ENCODE measurements at places on chromosomes 5 and 9. TPM values are rescaled to one million over a fixed set of nuclear protein-coding genes. Genes with fewer than 3 reads are reported as not detected.

GRCh38 chr5:122844136-122844909 is 1.1 kb upstream of the SNX24 start:
- DNase-seq, result peak; percentile 48

- DNase-seq, result peak; percentile 17
Measured at GRCh38 chr5:160926428-160926827, 74.4 kb upstream of the ATP10B start.

DNA sequence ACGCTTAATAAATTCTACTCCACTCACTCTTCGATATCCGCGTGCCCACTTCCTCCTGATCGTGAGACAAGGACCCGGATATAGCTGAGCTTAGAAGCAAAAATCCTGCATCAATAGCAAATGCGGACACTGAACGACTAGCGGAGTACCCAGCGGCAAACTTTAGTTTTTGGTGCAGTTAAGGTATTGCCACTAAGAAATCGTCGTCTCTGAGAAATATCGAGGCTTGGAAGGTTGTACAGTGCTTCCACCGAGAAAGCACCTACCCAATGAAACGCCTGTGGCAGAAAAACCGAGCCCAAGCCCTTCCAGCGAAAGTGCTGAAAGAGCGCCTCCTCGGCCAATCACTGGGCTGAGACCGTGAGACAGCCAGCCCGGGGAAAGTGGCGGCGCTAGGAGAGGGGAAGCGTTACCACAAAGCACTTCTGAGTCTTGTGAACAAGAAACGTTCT is 32.2 kb downstream of the ANXA2R start:
- DNase-seq, result peak; percentile 88

The ZBTB6 gene
- 12.7 TPM for total RNA-seq

- DNase-seq, result peak; percentile 47
Measured at GRCh38 chr5:61162832-61163567, 732 bp upstream of the SMIM15 start.

DNA sequence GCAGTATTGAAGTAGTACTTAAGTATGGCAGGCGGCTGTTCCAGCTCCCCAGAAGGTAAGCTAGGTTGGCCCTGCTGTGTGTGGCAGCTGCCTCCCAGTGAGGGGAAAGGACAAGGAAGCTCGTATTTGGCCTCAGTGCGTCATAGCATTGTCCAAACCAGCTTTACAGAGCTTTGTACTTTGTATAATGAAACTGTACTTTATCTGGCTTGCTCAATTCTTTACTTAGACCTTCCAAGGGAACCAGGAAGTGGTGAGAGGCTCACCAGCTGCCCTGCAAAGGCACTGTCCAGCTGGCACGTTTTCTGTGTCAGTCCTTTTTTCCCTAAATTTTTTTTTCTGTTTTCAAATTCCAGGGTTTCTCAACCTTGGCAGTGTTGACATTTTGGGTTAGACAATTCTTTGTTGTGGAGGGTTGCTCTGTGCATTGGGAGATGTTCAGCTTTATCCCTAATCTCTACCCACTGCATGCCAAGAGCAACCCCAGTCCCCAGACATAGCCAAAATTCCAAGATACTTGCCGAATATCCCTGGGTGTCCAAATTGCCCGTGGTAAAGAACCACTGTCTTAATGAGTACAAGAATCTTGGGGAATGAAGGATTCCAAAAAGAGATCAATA is 474.5 kb downstream of the LRRC70 start:
- DNase-seq, result no peak

The PROB1 gene
- 2.7 TPM for total RNA-seq

- no peak for DNase-seq
Measured at GRCh38 chr9:137077758-137078693, 709 bp downstream of the UAP1L1 start.

The HMMR gene
- 54.8 TPM for total RNA-seq

DNA sequence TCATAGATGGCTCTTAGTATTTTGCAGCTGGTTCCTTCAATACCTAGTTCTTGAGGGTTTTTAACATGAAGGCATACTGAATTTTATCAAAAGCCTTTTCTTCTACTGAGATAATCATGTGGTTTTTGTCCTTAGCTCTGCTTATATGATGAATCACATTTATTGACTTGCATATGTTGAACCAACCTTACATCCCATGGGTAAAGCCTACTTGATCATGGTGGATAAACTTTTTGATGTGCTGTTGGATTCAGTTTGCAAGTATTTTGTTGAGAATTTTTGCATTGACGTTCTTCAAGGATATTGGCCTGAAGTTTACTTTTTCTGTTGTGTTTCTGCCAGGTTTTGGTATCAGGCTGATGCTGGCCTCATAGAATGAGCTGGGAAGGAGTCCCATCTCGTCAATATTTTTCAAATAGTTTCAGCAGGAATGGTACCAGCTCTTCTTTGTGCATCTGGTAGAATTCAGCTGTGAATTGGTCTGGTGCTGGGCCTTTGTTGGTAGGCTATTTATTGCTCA is 49.7 kb downstream of the YIPF5 start:
- DNase-seq, result no peak

GRCh38 chr5:158166424-158166823 is 307.5 kb upstream of the CLINT1 start:
- DNase-seq, result no peak

GRCh38 chr5:35339616-35340100 is 109.4 kb upstream of the PRLR start:
- DNase-seq, result no peak

DNA sequence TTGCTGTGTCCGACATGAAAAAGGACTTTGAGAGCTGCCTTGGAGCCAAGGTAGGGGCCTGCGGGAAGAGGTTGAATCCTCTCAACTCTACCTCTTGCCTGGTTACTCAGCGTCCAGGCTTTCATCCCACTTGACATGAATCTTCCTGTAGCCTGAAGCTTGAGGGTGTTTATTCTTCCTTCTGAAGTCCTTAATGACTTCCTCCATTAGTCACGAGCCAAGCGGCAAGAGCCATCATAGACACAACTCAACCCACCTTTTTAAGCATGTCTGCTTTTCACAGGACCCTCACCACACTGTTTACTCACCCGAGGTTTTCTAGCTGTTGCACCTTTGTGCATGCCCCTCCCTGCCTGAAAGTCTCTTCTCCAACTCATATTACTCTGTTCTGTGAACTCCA is 40.2 kb downstream of the ACO1 start:
- DNase-seq, result no peak

GRCh38 chr9:26262421-26263107 is 584.3 kb upstream of the TUSC1 start:
- no peak for DNase-seq

- no peak for DNase-seq
Measured at GRCh38 chr5:58444805-58445204, 15.1 kb downstream of the PLK2 start.

The CCL21 gene
- not detected for total RNA-seq

The NUTM2F gene
- total RNA-seq, result 0.45 TPM

The VPS13A gene
- 68.1 TPM for total RNA-seq

- DNase-seq, result no peak
Measured at GRCh38 chr9:126341426-126341825, 14.8 kb downstream of the MVB12B start.
